GM23248 (cell line): ENCODE measurements at places on chromosomes 4 and X. TPM values are rescaled to one million over a fixed set of nuclear protein-coding genes. Genes with fewer than 3 reads are reported as not detected.

The SOWAHB gene
- total RNA-seq = not detected in 2 replicates

The ATP1B4 gene
- not detected in 2 replicates for total RNA-seq

The PDGFRA gene
- 225 and 275 TPM in 2 replicates for total RNA-seq

The MAGEA3 gene
- not detected in 2 replicates for total RNA-seq

The TMPRSS11F gene
- not detected in 2 replicates for total RNA-seq

The BRS3 gene
- total RNA-seq = not detected in 2 replicates

The ETNPPL gene
- not detected in 2 replicates for total RNA-seq

The OTUD6A gene
- total RNA-seq = not detected in 2 replicates

The TLR6 gene
- 0.76 and 3.4 TPM in 2 replicates for total RNA-seq

The GATA1 gene
- total RNA-seq = not detected in 2 replicates

The TEC gene
- total RNA-seq = not detected in 2 replicates

The FDCSP gene
- total RNA-seq = not detected in 2 replicates

The HTN3 gene
- not detected in 2 replicates for total RNA-seq

The FHDC1 gene
- total RNA-seq = 0.22 and 0.25 TPM in 2 replicates

The KDR gene
- total RNA-seq = under 0.01 TPM in 1 of 2 replicates, not detected in the other

The C1GALT1C1 gene
- 58.3 and 69.2 TPM in 2 replicates for total RNA-seq

The NCAPG gene
- total RNA-seq = 15.6 and 18.5 TPM in 2 replicates

The CXXC4 gene
- total RNA-seq = not detected in 2 replicates

The TMEM271 gene
- total RNA-seq = not detected in 2 replicates

The DRP2 gene
- total RNA-seq = 0.22 TPM in 1 of 2 replicates, not detected in the other

The UNC5C gene
- not detected in 2 replicates for total RNA-seq

The TCEAL7 gene
- 8.0 and 17.1 TPM in 2 replicates for total RNA-seq

The GLOD5 gene
- not detected in 2 replicates for total RNA-seq

The ZXDB gene
- 8.3 and 8.7 TPM in 2 replicates for total RNA-seq

The VCX3A gene
- total RNA-seq = not detected in 2 replicates

The LAMP2 gene
- total RNA-seq = 155 and 175 TPM in 2 replicates

The DTHD1 gene
- not detected in 2 replicates for total RNA-seq

The SMIM43 gene
- total RNA-seq = 3.4 and 3.5 TPM in 2 replicates

The CCSER1 gene
- not detected in 2 replicates for total RNA-seq

The HHIP gene
- under 0.01 TPM in 1 of 2 replicates, not detected in the other for total RNA-seq

The RHOXF2 gene
- total RNA-seq = not detected in 2 replicates

The POLA1 gene
- total RNA-seq = 6.7 and 9.0 TPM in 2 replicates

The FRAS1 gene
- 19.8 and 20.0 TPM in 2 replicates for total RNA-seq

The ARHGEF38 gene
- not detected in 2 replicates for total RNA-seq

The GAGE10 gene
- total RNA-seq = not detected in 2 replicates
